ENCODE measurements at places on chromosomes 16 and 17.

DNA sequence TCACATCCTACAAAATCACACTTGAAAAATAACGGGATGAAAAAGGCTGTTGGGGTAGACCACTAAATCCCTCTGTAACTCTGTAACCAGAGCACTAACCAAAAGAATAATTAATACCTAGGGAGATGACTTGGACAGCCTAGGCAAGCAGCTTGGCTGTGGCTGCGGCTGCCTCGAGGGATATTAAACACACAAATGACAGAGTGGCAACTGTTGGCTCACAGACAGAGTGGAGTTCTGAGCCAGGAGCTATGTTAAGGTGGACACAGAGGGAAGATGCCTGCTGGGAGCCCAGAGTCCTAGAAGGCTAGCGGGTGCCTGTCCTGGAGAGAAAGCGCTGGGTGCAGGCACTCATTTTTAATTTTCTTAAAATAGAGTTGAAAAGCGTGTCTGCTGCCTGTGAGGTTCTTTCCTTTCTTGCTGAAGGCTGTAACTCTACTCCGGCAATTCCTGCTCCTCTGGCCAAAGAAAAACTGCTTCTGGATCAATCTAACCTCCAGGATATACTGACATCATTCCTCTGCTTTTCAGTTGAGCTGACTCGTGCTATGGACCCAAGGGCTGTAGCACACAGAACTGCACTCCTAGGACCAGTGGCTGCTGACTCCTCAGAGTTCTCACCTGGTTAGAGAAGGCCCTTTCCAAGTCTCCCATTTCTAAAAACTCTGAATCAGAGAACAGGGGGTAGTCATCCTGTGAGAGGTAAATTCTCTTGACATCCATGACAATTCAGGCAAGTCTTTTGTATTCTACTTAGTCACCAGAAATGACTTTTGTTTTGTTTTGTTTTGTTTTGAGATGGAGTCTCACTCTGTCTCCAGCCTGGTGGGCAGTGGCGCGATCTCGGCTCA lies 147.9 kb downstream of the STX8 start:
- no peak overlapping the region for H3K27ac ChIP-seq
- H3K4me3 ChIP-seq = no peak overlapping the region
- no peak for DNase-seq

GRCh38 chr17:7404737-7405349 lies 946 bp upstream of the TMEM256 start:
- H3K36me3 ChIP-seq = no peaks in the 10 kb centered on the region
- peak; percentile 76 for DNase-seq
- no peaks in the 10 kb centered on the region for H3K27me3 ChIP-seq
- peak overlapping the region; percentile 90 for H3K4me3 ChIP-seq
- peaks cover 9% of the 10 kb centered on the region for H3K4me1 ChIP-seq

GRCh38 chr17:51778842-51779241 lies 379.7 kb downstream of the CA10 start:
- no peaks in the 10 kb centered on the region for H3K27me3 ChIP-seq
- no peaks in the 10 kb centered on the region for H3K4me1 ChIP-seq
- no peaks in the 10 kb centered on the region for H3K36me3 ChIP-seq
- H3K27ac ChIP-seq = no peak overlapping the region
- no peak for DNase-seq

DNA sequence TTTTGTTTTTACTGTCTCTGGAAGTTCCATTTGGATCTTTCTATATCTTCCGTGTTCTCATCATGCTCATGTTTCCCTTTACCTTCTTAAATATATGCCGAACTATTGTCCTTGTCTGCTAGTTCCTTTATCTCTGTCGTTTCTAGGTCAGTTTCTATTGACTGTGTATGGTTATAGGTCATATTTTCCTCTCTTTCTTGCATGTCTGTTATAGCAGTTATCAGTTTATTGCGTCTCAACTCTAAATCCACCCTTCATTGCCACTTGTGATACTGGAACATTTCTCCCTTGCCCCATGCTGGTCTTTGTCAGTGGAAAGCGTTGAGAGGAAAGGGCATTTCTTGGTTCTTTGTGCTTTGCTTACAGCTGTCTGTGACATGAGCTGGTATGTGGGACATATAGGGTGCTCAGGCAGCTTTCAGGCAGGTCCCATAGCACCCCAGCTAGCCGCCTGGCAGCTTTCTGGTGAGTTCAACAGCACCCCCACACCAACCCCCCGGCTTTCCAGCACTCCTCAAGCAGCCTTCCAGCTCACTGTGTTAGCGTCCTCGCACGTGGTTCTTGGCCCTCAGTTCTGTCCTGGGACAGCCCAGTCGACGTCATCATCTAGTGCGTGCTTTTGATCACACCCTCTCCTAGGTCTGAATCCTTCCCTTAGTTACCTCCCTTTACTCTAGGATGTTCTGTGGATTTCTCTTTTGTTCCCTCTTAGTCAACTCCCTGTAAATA lies 15.4 kb upstream of the DNASE1 start:
- H3K4me1 ChIP-seq = peaks cover 8% of the 10 kb centered on the region
- H3K36me3 ChIP-seq = no peaks in the 10 kb centered on the region
- DNase-seq = no peak
- no peak overlapping the region for H3K27ac ChIP-seq
- H3K27me3 ChIP-seq = no peaks in the 10 kb centered on the region

- no peaks in the 10 kb centered on the region for H3K27me3 ChIP-seq
- H3K4me1 ChIP-seq = no peaks in the 10 kb centered on the region
- H3K27ac ChIP-seq = no peak overlapping the region
- H3K36me3 ChIP-seq = no peaks in the 10 kb centered on the region
- no peak for DNase-seq
These were observed 483.0 kb downstream of the SLC39A11 start for GRCh38 chr17:72609501-72609900.

DNA sequence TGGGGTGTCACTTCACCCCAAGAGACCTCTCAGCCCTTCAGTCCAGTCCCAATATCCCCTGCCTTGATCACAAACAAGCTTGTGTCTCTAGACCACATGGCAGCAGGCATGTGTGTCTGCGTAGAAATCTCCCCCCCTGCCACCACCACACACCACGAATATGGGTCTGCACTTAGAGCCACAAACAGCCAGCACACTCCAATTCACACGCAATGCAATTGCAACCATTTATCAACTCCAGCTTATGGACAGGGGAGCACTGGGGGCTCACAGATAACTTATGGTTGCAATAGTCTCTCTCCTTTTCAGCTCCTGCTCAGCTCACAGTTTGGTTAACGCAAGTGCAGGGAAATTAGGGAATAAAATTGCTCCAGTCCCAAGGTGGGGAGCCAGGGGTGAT lies 2.6 kb downstream of the HOXB9 start:
- no peak overlapping the region for H3K4me3 ChIP-seq
- no peak for DNase-seq

GRCh38 chr17:67281053-67281452 lies 36.1 kb upstream of the HELZ start:
- no peak overlapping the region for H3K27ac ChIP-seq
- no peaks in the 10 kb centered on the region for H3K27me3 ChIP-seq
- no peak for DNase-seq

DNA sequence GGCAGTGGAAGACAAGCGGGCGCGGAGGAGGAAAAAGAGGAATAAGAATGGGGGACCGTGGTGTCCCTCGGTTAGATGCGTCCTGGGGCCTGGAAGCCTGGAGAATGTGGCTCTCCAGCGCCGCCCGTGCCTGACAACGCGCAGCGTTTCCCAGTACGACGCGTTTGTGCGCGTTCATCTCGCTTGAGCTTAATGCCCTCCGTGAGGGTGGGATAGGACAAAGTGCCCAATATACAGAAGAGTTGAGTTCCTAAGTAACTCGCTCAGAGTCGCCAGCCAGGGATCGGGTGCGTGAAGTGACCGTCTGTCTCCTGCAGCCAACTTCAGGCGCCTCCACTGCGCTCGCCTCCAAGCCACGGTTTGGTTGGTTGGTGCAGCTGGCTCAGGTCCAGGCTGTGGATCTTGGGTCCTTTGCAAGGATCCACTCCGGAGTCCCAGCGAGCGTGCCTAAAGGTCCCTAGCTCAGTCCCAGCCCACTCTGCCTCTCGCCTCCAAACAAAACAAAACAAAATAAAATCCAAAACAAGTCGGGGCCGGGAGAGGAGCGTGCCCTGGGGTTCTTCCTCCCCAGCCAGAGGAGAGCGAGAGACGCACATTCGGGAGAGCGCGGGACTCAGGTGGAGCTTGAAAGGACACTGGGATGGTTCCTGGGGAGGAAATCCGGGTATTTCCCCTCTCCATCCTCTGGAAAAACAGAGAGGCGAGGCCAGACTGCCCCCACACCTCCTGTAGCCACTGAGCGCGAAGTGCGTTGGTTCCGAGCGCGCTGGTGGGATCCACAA lies 974 bp downstream of the GALR2 start:
- H3K36me3 ChIP-seq = no peaks in the 10 kb centered on the region
- no peak overlapping the region for H3K27ac ChIP-seq
- peaks cover 12% of the 10 kb centered on the region for H3K4me1 ChIP-seq
- peak; percentile 57 for DNase-seq

GRCh38 chr17:30292286-30292858 lies 628 bp upstream of the BLMH start:
- H3K4me3 ChIP-seq = peak overlapping the region; percentile 65
- H3K36me3 ChIP-seq = peaks cover 1% of the 10 kb centered on the region
- H3K27me3 ChIP-seq = no peaks in the 10 kb centered on the region
- DNase-seq = peak; percentile 92

- H3K36me3 ChIP-seq = no peaks in the 10 kb centered on the region
- DNase-seq = no peak
- H3K4me1 ChIP-seq = no peaks in the 10 kb centered on the region
- no peaks in the 10 kb centered on the region for H3K27me3 ChIP-seq
- no peak overlapping the region for H3K27ac ChIP-seq
These were observed 16.8 kb downstream of the MARCHF10 start for GRCh38 chr17:62791235-62791734.

DNA sequence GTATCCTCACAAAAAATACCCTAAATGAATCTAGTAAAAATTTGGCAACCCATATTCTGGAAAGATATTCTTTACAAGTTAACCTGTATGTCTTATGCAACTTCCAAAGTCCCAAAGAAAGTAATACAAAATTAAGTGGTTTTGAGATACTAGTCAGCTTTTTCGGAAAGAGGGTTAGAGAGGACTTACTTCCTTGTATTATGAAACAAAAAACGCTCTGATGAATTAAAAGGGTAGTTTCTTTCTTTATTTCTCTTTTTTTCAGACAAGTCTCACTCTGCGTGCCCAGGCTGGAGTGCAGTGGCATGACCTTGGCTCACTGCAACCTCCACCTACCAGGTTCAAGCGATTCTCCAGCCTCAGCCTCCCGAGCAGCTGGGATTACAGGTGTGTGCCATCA lies 51.6 kb downstream of the KANSL1 start:
- no peak overlapping the region for H3K4me3 ChIP-seq
- DNase-seq = no peak
- peaks cover 8% of the 10 kb centered on the region for H3K4me1 ChIP-seq
- H3K36me3 ChIP-seq = no peaks in the 10 kb centered on the region

DNA sequence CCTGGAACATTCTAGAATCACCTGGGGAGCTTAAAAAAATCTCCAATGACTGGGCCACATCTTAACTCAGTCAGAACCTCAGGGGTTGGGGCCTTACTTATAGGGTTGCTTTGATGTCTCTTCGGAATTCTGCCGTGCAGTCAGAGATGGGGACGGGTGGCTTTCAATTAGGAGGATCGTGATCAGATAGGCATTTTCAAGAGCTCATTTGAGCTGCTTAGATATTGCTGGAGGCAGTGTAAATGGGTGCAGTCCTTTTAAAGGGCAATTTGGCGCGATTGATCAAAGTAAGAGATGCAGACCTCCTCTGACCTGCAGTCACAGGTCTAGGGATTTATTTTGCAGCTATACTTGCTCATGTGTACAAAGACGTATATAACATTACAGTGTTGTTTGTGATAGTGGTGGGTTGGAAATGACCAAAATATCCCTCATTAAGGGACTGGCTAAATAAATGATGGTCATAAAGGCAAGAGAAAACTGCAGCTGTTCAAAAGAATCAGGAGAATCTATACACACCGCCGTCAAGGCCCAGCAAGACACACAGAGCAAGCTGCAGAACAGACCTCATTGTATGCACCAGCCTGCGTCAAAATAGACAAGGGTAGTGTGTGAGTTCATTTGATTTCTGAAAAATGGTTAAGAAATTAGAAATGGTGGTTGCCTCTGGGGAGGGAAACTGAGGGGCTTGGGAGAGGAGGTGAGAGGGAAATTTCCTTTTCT lies 6.3 kb upstream of the KCNG4 start:
- no peak for DNase-seq
- no peaks in the 10 kb centered on the region for H3K27me3 ChIP-seq
- no peaks in the 10 kb centered on the region for H3K4me1 ChIP-seq
- no peaks in the 10 kb centered on the region for H3K36me3 ChIP-seq
- H3K27ac ChIP-seq = no peak overlapping the region

- H3K27ac ChIP-seq = no peak overlapping the region
- no peaks in the 10 kb centered on the region for H3K27me3 ChIP-seq
- H3K4me3 ChIP-seq = no peak overlapping the region
- no peaks in the 10 kb centered on the region for H3K36me3 ChIP-seq
These were observed 136.9 kb downstream of the KCNJ12 start for GRCh38 chr17:21513012-21513570.

DNA sequence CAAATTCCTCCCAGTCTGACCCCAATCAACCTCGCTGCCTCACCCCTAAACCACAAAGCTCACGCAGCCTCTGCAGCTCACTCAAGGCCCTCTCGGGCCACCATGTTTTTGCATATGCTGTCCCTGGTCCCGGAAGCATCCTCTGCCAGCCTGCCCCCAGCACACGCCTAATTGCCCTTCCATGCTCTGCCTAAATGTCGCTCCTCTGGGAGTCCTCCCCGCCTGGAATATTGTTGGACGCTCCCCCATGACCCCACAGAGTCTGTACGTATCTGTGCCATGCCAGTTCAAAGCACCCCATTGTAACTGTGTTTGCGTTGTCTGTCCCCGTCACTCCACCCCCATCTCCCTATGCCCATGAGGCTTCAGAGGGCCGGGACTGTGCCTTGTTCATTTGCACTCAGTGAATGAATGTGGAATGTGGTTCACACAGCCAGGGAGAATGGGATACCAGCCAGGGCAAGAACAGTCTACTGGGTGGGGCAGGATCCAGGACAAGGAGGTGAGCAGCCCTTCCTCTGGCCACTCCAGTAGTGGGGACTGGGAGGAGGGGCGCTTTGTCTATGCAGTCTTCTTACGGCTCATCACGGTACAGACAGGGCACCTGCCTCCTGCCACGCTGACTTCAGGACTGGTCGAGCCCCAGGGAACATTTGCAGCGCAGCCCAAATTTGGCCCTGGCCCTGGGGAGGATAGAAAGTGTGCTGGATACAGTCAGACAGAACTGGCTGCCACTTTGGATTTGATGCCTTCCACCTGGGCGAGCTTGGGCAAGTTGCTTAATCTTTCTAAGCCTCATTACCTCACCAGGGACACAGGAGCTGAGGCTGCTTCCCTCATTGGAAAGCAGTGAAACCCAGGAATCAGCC lies 48.5 kb downstream of the NOS2 start:
- H3K27ac ChIP-seq = no peak overlapping the region
- no peak overlapping the region for H3K4me3 ChIP-seq
- no peak for DNase-seq
- H3K4me1 ChIP-seq = no peaks in the 10 kb centered on the region
- H3K27me3 ChIP-seq = no peaks in the 10 kb centered on the region

GRCh38 chr17:36933512-36934143 lies 3.6 kb upstream of the LHX1 start:
- peaks cover 29% of the 10 kb centered on the region for H3K4me1 ChIP-seq
- H3K27ac ChIP-seq = no peak overlapping the region
- H3K27me3 ChIP-seq = peaks cover 20% of the 10 kb centered on the region
- H3K36me3 ChIP-seq = peaks cover 8% of the 10 kb centered on the region
- peak overlapping the region; percentile 84 for H3K4me3 ChIP-seq
- DNase-seq = no peak

- no peak overlapping the region for H3K4me3 ChIP-seq
- H3K27me3 ChIP-seq = no peaks in the 10 kb centered on the region
- no peaks in the 10 kb centered on the region for H3K36me3 ChIP-seq
- no peak overlapping the region for H3K27ac ChIP-seq
- no peak for DNase-seq
- peaks cover 3% of the 10 kb centered on the region for H3K4me1 ChIP-seq
These were observed 88.5 kb upstream of the IRX3 start for GRCh38 chr16:54375071-54375470.
